CD4-positive, alpha-beta T cell treated with Interleukin-15 for 1 hour (primary cell): ENCODE measurements at places on chromosomes 13 and 19.

DNA sequence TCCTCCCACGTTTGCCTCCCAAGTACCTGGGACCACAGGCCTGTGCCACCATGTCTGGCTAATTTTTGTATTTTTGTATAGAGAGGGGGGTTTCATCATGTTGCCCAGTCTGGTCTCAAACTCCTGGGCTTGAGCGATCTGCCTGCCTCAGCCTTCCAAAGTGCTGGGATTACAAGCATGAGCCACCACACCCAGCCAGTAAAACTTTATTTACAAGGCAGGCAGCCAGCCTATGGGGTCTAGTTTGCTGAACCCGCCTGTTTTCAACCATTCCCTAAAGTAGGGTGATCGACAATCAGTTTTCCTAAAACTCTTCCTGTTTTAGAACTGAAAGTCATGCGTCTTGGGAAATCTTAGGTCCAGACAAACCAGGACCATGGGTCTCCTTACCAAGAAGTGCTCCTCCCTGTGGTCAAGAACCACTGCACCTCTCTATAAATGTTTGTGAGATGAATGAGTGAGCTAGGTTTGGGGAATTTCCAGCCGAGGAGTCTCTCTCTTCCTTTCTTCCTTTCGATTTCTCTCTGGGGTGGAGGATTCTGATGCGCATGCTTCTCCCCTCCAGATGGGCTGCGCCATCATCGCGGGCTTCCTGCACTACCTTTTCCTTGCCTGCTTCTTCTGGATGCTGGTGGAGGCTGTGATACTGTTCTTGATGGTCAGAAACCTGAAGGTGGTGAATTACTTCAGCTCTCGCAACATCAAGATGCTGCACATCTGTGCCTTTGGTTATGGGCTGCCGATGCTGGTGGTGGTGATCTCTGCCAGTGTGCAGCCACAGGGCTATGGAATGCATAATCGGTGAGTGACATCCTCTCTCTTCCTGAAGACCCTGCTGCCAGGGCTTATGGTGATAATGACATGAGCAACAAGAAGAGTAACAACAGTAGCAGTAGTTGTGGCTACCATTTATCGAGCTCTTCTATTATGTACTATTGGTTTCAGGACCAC, 38.7 kb downstream of the ADGRE1 start:
- no peak for DNase-seq

- no peak for DNase-seq
These were observed 291.5 kb downstream of the ZNF536 start for GRCh38 chr19:30663611-30664174.

DNA sequence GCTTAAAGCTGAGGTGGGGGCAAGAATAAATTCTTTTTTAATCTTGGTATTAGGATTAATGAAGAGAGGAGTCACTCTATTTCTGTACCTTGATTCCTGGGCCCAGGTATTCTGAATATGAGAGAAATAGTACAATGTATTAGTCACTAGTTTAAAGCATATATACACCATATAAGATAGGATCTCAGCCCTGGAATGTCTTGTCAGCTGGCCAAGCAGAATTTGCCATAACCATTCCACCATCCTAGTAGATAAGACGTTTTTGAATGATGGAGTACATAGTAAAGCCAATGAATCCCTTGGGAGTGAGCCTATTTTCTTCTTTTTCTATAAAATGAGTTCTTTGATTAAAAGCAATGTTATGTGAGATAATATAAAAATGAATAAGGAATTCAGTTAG, 55.6 kb downstream of the UFM1 start:
- DNase-seq: no peak

- DNase-seq: no peak
These were observed 12.4 kb downstream of the CDX2 start for GRCh38 chr13:27956576-27957300.

DNA sequence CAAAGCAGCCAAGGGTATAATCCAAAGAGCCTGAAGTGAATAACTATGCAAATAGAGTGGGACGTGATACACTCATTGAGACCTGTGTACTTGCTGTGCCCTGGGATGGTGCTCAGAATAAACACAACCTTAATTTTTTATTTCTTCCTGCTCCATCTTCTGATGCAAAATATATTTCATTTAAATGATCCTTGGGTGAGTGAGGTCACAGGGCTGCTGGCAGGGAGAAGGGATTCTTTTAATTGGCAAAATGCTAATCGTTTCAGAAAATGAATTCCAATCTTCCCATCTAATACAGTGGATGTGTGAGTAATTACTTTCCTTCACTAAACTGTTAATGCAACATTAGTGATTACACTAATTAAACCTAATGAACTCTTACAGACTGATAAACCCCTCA, 63.5 kb downstream of the SIAH3 start:
- no peak for DNase-seq

- DNase-seq: no peak
These were observed 486 bp upstream of the ZNF805 start for GRCh38 chr19:57239982-57240310.

DNA sequence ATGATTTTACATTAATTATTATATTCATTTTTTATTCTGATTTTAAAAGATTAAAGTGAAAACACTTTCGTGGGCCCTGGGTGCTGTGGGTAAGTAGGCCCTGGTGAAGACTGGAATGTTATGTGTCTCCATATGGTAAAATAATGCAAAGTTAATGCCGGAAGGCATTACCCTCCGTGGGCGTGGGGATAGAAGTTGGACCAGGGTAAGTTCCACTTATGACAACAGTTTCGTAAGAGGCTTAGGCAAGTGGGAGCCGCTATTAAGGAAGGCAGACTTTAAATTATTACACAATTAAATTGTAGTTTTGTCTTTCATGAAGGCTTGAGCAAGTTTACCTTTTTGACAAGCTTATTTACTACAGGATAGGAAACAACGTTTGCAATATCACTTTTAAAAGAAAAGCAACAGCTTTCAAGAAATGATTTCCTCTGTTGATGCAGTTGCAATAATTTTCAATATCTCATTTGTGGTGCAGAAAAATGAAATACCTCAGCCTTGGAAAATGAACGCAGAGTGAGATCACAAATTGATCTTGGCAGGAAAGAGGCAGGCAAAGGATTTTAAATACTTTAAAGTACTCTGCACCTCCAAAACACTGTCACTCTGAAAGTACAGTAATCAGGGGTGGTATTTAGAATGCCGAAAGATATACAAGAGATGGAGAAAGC, 310.6 kb downstream of the DCT start:
- no peak for DNase-seq

- DNase-seq: no peak
These were observed 23.4 kb downstream of the CNFN start for GRCh38 chr19:42366673-42367072.

- DNase-seq: no peak
These were observed 7.1 kb downstream of the RFX2 start for GRCh38 chr19:6103217-6103644.

DNA sequence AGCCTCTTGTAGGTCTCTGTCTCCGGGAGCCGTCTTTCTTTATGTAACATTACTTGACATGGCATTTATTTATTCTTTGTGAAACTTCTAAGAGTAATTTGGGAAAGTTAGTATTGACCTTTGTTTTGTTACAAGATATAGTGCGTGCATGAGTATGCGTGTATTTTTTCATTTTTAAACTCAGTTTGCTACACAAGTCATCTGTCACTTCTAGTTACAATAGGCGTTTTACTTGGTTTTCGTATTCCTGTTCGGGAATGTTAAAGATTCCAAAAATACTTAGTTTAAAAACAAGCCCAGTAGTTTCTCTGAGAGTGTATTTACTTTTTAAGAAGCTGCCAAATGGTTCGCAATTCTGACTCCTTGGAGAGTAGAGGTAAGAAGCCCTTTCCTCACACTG, 3.2 kb downstream of the PDS5B start:
- DNase-seq: no peak

- DNase-seq: no peak
These were observed 39.5 kb upstream of the WASF3 start for GRCh38 chr13:26517936-26518335.

DNA sequence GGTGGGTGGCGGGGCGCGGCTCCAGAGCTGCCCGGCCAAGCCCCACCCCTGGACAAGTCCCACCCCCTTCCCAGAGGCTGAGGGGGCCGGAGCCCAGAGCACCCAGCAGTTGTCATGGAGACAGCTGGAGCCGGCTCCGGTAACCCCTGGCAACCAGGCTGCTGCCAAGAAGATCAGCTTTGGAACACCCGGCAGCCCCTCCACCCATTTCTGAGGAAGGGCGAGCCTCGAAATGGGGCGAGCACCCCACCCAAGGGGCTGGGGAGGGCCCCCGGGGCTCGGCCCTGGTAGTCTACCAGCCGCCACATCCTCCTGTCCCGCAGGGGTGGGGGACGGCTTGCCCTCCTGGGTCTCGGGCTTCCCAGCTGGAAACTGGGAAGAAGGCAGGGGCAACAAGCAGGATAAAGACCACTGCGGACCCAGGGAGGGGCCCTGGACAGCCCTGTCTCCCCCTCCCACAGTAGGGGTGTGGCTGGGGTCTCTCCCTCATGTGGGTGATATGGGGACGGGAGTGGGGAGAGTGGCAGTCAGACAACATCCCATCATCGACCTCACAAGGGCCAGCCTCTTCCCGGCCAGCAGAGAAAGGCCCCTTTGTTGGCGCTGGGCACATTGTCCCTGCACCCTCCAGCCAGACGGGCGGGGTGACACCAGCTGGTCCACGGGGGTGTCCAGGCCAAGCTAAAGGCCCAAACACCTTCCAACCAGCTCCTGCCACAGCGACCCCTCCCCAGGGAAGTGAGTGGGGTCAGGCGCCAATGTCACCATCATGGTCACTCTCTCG, 1.5 kb downstream of the CERS1 start:
- DNase-seq: no peak

GRCh38 chr13:35785576-35786303, 309.3 kb upstream of the MAB21L1 start:
- DNase-seq: no peak

DNA sequence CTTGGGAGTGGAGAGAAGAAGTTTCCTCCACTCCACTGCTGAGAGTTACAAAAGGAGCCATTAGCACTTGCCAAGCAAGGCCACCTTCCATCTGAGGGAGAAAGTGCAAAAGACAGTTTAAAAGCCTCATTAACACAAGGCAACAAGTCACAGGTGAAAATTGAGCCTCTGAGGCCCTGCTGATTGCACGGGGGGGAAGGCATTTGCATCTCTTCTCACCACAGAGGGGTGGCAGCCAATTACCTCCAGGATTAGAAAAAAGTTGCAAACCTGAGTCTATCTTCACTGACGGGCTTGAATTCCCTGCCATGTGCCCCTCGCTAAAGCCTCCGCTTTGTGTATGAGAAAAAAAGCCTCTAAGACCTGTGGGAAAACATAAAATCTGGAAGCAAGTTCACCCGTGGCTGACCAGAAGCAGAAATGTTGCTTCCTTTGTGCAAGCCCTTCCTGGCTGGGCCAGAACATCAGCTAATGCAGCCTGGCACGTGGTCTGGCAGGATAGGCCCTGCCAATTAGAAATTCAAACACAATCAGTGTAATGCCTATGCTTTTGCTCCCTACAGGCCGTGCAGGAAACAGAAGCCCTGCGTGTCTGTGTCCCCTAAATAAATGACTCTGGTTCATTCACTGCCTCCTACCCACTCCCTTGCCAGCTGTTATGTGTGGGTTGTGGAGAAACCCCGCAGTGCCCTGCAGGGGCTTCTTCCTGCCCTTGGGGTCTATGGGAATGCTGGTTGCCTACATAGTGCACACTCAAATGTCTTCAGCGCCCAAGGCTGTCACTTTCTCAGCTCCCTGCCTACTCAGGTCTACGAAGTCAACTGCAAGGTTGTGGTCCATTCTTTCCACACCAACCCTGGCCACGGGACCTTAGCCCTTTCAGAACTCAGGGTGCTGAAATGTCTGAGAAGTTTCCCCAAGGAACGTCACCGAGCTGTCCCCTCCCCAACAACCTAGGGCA, 150.2 kb downstream of the UQCRFS1 start:
- DNase-seq: no peak

DNA sequence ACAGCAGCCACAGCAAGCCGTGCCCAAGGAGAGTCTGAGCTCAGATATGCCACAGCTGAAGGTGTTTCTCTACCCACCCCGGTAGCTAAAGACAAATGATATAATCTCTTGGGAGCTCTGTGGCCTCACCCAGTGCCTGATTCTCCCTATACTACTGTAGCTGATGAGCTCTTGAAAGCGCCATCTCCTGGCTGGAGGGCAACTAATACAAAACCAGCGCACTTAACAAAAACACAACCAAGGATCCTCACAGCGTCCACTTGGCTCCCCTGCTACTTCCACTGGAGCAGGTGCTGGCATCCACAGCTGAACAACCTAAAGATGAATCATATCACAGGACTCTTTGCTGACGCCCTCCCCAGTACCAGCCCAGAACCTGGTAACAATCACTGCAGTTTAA, 1212.0 kb downstream of the PCDH17 start:
- DNase-seq: no peak

DNA sequence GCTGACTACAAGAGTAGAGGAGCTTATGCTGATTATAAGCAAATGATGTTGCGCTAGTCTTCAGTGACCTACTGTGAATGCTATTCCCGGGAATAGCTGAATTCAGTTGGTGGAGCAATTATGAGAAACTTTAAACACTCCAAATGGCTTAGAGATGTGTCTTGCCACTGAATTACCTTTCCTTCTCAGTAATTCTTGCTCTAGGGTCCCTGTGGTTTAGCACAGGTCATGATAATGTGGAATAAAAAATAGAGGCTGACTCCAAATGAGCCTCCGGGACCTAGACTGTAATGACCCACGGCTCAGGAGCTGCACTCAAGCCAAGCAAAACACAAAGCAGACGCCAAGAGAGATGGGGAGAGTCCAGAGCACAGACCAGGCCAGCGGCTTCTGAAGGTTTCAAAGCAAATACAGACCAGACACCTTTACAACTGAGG, 124.7 kb downstream of the RGCC start:
- no peak for DNase-seq

GRCh38 chr19:57935731-57936130, 529 bp upstream of the ZNF418 start:
- DNase-seq: no peak

DNA sequence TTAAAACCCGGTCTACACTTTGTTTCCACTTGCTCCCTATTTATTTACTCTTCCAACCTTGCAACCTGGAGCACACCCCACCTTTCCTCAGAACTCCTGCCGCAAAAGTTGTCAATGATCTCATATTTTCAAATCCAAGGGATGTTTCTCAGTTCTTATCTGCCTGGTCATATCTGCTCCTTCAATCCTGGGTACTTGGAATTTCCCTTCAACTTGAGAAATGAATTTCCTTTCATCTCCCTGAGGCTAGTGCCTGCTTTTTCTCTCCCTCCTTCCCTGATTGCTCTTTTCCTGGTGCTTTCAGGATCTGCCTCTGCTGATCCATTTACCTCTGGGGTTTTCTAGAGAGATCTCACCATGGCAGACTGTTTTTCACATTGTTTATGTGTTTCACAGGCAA, 154.8 kb upstream of the IRS2 start:
- no peak for DNase-seq

DNA sequence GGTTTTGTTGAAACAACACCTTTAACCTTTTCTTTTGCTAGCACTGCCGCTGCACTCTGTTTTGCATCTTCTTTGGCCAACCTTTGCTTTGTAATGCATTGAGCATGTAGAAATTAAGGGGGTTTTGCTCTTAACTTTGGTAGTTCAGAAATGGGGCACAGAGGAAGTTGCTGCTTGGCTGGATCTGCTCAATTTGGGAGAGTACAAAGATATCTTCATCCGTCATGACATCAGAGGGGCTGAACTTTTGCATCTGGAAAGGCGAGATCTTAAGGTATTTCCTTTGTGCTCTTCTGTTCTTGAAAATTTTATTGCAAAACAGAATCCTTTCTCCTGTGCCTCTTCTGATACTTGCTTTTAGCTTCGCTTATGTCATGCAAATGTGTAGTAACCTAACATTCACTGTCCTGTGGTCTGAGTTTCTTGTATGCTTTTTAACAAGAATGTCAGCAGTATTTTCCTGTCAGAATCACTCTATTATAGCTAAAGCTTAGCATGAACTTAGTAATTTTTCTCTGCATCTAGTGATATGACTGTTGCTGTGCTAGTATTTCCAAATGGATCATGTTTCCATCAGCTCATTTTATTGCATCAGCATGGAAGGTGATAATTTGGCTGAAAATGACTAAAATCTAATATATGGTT, 50.7 kb upstream of the AKAP11 start:
- no peak for DNase-seq
